ENCODE measurements at places on chromosomes 11 and 22.

GRCh38 chr22:30161051-30161469, 80.8 kb downstream of the HORMAD2 start:
- no peak for DNase-seq

- no peak for DNase-seq
Observed at GRCh38 chr11:65492387-65492636, 6.5 kb upstream of the MALAT1 start.

GRCh38 chr11:91947215-91947820, 277.3 kb upstream of the FAT3 start:
- DNase-seq = no peak

GRCh38 chr22:21947040-21948014, 5.3 kb downstream of the PPM1F start:
- DNase-seq = no peak

GRCh38 chr11:12143461-12144258, 33.3 kb downstream of the MICAL2 start:
- DNase-seq = no peak

DNA sequence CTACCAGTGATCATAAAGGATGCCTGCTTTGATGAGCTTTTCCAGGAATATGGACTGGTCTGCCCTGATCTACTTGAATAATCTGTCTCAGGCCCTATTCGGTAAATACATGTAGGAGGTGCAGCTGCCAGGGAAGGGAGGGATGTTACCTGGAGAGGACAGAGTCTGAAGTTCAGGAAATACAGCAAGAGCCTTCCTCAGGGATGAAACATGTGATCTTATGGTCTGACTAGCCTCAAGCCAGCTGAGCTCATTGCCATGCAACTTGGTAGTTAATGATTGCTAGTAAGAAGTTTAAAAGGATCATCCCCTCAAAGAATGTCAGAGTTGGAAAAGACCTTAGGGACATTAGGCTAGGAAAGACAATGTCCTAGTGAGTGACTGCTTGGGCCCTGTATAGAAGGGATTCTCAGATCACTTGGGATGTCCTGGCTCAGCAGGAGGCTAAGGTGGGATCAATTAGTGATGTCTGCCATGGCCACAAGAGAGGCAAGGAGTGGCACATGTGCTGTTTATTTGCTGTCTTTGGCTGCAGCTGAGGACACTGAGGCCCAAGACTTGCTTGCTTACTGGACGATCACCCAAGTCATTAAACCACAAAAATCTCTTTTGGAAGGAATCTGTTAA, 18.5 kb downstream of the PTPRJ start:
- no peak for DNase-seq

DNA sequence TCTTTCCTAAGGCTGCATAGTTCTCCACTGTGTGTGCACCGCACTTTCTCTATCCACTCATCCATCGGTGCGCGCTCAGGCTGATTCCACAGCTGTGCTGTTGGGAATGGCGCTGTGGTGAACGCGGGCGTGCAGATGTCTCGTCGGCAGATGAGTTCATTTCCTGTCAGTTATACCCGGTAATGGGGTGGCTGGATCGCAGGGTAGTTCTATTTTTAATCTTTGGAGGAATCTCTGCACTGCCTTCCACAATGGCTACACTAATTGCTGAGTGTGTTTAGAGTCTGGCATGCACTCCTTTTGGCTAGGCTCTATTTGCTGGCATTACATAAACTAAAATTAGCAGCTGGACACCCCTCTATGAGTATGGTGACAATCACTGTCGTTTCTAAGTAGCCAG, 27.9 kb upstream of the KRTAP5-7 start:
- no peak for DNase-seq

- DNase-seq = peak; percentile 50
Observed at GRCh38 chr22:37604875-37605274, 3.8 kb upstream of the GGA1 start.

DNA sequence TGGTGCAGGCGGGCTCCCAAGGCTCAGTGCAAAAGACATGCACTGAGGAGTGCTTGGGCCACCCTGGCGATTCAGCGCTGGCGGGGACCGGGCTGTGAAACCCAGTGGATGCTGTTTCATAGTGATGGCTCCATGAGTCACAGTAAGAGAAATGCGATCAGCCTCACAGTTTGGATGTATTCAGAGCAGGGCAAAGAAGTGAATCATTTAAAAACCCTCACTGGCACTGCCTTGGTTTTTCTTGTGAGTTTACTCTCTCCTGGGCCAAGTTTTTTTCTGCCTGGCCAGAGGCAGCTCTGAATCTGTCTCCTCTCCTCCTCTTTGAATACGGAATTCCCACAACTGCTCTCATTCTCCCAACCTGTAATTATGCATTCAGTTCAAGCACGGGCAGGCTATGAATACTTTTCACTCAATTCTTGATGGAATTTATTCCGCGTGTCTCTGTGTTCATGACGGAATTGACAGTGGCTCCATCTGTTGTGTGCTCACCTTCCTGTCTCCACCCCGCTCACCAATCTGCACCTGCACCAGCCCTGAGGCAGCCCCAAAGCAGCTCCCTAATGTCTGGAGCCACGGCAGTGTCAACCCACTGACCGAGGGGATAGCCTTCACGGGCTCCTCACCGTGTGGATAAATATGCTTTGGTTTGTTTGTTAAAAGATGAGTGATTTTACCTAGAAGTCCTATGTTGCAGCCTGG, 14.9 kb downstream of the ADAMTS8 start:
- no peak for DNase-seq

DNA sequence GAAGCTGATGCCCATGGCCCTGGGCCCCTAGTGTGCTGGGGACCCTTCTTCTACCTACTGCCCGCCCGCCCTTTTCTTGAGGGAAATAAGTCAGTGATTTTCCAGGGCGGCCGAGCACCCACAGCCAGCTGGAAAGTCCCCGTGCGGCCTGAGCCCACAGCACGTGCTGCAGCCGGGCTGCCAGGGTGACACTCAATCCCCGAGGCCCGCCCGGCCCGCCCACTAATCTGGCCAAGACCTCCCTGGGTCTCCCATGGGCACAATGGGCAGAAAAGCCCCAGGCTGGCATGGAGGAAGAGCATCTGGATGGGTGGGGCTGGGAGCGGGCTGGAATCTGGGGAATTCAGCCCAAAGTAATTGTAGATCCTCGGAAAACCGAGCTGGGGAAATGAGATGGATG, 24.8 kb downstream of the WNT7B start:
- DNase-seq = no peak

DNA sequence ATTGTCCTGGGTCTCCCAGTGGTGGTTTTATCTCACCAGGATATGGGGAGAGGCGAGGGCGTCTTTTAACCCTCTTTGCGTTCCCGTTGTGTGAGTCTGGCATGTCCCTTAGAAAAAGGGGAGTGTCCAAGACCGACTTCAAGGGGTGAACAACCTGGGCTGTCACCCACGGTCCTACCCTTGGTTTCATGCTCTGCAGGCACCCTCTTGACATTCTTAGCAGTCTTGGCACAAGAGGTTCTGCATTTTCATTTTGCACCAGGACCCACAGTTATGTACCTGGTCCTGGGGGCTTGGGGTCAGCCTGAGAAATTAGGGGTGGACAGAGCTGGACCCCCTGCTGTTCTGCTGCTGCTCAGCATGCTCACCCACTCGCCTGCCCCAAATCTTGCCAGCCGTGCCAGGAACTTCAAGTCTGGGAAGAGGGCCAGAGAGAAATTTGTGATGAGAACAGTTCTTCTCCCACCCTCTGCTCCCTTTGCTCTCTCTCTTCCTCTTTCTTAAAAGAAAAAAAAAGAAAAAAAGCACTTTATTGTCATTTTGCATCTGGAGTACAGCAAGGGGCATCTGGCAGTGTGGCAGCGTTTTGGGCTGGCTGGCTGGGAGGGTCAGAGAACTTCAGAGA, 471.2 kb downstream of the MIAT start:
- DNase-seq = no peak

DNA sequence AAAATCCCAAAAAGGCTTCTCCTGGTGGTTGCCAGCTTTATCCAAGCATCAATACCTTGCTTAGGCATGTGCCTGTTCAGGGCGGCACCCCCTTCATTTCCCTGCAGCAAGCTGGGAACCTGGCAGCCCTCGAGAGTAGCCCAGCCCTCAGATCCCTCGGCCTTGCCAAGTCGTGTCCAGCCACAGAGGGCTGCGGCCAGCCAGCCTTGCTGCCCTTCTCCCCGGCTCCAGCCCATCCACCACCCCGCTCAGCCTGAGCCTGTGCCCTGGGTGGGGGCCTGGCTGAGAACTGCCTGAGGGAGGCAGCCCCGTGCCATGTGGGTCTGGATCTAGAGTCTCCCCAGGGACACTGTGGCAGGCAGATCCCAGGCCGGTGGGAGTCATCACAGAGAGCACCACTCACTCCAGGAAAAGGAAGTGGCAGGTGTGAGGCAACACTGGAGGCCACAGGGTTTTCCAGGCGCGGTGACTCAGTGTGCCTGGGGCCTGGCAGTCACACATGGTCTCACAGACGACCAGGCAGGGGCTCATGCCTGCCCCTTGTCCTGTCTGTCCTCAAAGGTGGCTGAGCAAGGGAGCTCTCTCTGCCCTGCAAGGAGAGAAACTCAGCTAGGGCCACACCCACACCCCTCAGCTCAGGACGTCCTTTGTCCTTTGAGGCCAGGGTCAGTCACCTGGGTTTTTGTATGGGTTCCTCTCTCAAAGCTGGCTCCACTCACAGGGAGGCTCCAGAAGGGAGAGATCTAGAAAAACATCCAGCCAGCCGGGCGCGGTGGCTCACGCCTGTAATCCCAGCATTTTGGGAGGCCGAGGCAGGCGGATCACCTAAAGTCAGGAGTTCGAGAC, 12.2 kb upstream of the CDC42BPG start:
- peak; percentile 83 for DNase-seq

GRCh38 chr22:46296257-46297150, at the start of gene GTSE1:
GTSE1 (plus strand) TSS chr22:46296870; CDS start chr22:46297401, 531 bp downstream.
- peak; percentile 96 for DNase-seq

DNA sequence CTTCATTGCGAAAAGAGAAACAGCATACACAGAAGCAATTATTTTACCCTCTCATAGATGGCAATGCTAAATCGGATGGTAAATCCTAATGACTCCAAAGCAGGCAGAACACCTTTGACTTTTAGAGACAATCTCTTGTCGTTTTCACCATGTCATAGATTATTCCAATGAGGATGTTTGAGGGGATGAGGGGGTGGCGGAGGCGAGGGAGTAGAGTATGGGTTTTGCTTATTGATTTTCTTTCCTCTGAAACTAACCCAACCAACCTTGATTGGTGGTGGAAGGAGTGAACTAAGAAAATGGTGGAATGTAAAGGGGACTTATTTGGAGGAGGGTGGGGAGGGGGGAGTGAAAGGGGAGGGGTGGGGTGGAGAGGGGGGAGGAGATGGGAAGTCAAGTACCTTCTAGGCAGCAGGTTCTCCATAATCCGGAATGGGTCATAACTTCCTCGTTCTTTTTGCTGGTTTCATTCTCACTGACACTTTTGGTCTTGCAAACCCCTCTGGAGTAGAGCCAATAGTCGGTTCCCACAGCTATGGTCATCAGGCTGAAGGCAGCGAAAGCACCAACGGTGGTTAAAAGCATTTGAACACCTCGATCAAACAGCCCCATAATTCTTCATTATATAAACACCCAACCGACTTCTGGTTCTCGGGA, 1.5 kb downstream of the CACNG2 start:
- DNase-seq = no peak

DNA sequence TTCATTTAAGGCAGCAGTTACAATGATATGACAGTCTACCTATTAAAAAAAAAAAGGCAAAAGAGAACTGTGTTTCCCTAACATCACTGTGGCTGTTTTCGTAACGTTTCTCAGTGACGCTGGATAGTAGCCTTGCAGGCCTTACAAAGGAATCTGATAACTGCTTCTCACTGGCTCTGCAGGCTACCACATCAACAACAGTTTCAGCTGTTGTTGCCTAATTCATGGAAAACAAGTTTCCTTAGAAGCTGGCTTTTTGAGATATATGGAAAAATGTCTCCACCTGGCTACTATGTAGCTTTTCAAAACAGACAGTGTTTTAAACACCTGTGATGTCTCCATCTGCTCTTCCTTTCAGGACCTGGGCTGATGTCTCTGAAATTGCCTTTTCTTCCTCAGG, 3.8 kb downstream of the OR51V1 start:
- DNase-seq = no peak

- no peak for DNase-seq
Observed at GRCh38 chr11:106331176-106331575, 253.7 kb downstream of the AASDHPPT start.

GRCh38 chr22:40409613-40410113, 39.3 kb downstream of the SGSM3 start:
- no peak for DNase-seq

GRCh38 chr11:70751142-70751734, 352.9 kb downstream of the CTTN start:
- DNase-seq = no peak

- DNase-seq = no peak
Observed at GRCh38 chr11:75431533-75432525, 1.2 kb downstream of the KLHL35 start.

- DNase-seq = no peak
Observed at GRCh38 chr11:103480421-103480820, 371.2 kb downstream of the DYNC2H1 start.

DNA sequence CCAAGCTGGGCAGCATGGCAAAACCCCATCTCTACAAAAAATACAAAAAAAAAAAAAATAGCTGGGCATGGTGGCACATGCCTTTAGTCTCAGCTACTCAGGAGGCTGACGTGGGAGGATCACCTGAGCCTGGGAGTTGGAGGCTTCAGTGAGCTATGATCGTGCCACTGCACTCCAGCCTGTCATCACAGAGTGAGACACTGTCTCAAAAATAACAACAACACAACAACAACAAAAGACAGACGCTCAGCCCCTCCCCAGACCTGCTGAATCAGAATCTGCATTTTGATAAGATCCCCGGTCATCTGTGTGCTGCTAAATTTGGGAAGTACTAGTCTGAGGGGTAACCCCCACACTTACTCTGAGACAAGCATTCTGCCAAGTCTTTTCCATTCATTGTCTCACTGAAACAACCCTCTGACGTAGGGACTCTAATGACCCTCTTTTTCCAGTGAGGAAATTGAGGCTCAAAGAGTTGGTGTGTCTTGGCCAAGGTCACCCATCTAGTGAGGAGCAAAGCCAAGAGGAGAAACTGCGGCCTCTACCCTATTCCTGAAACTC, 7.5 kb downstream of the NEFH start:
- DNase-seq = no peak
